NCI-H187 treated with DMSO at 0.1 percent for 48 hours (cell line): ENCODE measurements at places on chromosomes 2 and 18.

DNA sequence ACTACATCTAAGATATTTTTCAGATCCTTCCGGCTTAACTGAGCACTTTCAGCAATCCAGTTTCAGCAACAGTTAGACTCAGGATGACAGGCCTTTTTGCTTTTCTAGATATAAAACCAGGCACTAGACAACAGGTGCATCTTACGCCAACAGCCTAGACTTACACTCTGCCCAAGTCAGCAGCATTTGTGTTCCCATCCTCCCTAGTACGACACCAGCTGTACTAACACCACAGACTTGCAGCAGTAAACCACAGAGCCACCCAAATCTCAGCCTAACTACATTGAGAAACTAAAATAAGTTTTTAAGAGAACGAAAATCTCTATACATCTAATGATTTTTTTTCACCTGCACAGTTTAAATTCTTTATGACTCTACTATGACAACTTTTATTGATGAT is 89.9 kb upstream of the DNMT3A start:
- DNase-seq: no peak

- no peak for DNase-seq
Measured at GRCh38 chr18:10047237-10047636, 133.4 kb downstream of the VAPA start.

GRCh38 chr2:68719912-68720311 is 14.7 kb upstream of the ARHGAP25 start:
- DNase-seq: no peak

- DNase-seq: no peak
Measured at GRCh38 chr2:121094845-121095244, 190.2 kb downstream of the TFCP2L1 start.

- no peak for DNase-seq
Measured at GRCh38 chr2:219254590-219255201, 978 bp upstream of the TUBA4A start.

- no peak for DNase-seq
Measured at GRCh38 chr2:130334026-130334425, 8.7 kb upstream of the IMP4 start.

- no peak for DNase-seq
Measured at GRCh38 chr2:100541404-100541803, 21.4 kb upstream of the PDCL3 start.

DNA sequence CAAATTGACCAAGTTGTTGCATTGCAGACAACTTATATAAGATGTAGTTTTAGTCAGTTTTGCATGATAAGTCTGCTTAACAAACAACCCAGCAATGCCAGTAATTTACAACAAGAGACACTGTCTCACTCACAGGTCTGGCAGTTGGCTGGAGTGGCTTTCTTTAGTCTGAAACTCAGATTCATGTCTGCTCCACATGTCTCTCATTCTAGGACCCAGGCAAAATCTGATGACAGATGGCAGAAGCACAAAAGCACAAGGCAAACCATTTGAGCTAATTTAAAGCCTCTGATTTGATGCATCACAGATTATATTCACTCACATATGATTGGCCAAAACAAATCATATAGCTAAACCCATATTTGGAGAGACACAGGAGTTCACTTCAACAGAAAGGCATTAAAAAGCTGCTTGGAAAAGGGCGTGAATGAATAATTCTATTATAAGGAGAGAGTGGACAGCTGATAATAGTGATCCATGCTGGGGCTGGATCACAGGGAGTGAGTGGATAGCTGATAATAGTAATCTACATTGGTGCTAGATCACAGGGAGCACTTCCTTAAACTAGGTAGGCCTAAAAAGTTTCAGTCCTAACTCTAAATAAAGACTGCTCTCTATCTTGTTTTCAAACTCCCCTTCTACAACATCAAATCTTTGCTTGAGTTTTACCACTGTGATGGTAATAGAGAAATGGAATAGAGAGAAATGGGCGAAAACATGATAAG is 593.2 kb upstream of the ZNF804A start:
- no peak for DNase-seq

DNA sequence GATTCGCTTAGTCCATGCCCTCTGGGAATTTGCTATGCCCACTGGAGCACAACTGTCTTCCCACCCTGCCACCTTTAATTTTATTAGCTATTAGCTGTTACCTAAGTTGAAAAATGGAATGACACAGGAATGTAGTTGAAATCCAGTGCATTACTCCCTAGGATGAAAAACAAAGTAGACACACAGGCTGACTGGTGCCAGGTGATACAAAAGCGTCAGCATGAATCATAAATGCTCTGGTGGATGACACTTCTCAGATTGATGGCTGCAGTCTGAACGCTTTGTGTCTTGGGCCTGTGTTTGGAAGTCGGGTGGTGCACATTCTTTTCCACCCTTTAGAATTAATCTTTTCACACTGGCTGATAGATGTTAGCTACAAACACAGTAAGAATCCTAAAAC is 802.0 kb downstream of the DCC start:
- no peak for DNase-seq

- DNase-seq: no peak
Measured at GRCh38 chr2:25347205-25347815, 5.6 kb upstream of the DNMT3A start.

DNA sequence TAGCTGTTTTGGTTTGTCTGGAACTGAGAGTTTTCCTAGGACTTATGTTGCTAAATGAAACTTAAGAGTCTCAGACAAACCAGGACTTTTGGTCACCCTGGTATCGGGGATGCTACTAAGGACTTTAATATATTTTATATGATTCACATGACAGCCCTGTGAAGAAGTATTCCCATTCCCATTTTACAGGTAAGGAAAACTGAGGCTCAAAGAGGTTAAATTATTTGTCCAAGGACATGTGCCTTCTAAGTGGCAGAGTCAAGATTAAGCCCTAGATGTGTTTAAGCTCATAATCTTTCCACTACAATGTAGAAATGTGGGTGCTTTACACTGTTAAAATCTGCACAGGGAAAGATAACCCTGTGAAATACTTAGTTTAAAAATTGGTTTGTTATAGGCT is 77.7 kb upstream of the ATP5MC3 start:
- no peak for DNase-seq

DNA sequence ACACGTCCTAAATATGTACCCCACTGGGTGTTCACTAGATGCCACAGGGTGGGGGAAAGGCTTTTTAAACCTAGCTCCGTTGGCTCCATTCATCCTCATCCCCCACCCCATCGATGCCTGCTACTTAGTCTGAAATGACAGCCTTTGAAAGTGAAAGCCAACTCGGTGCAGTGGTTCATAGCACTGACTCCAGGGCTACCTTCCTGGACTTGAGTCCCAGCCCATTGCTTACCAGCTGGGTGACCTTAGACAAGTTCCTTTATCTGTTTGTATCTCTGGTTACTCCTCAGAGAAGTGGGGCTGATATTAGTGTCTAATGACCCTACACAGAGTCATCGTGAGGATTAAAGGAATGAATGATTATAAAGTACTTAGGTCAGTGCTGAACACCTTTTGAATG is 24.4 kb downstream of the EHD3 start:
- DNase-seq: no peak
